Activated naive CD8-positive, alpha-beta T cell treated with anti-CD3 and anti-CD28 coated beads for 36 hours (primary cell): ENCODE measurements at places on chromosomes 12 and 14.

DNA sequence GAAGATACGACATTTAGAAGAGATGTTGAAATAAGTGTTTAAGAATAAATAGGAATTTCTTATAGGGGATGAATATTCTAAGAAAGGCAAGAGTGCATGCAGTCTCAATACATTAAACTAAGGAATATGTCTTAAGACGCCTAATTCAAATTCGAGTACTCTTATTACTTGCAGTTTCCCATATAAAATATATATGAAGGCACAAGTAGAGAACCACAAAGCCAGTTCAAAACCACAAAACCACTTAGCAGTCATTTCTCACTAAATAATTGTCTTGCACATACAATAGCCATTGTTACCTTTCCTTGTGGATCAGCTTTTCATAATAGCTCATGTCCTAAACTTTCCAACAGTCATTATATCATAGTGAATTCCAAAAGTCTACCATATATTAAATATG, 91.0 kb upstream of the MON2 start:
- no peak for DNase-seq

- no peak for DNase-seq
Observed at GRCh38 chr12:116483959-116484750, 75.0 kb upstream of the MAP1LC3B2 start.

GRCh38 chr12:106429043-106429552, 71.5 kb downstream of the POLR3B start:
- no peak for DNase-seq

- DNase-seq = no peak
Observed at GRCh38 chr12:104805186-104805585, 152.9 kb downstream of the SLC41A2 start.
